ENCODE measurements at places on chromosomes 2 and 18.

DNA sequence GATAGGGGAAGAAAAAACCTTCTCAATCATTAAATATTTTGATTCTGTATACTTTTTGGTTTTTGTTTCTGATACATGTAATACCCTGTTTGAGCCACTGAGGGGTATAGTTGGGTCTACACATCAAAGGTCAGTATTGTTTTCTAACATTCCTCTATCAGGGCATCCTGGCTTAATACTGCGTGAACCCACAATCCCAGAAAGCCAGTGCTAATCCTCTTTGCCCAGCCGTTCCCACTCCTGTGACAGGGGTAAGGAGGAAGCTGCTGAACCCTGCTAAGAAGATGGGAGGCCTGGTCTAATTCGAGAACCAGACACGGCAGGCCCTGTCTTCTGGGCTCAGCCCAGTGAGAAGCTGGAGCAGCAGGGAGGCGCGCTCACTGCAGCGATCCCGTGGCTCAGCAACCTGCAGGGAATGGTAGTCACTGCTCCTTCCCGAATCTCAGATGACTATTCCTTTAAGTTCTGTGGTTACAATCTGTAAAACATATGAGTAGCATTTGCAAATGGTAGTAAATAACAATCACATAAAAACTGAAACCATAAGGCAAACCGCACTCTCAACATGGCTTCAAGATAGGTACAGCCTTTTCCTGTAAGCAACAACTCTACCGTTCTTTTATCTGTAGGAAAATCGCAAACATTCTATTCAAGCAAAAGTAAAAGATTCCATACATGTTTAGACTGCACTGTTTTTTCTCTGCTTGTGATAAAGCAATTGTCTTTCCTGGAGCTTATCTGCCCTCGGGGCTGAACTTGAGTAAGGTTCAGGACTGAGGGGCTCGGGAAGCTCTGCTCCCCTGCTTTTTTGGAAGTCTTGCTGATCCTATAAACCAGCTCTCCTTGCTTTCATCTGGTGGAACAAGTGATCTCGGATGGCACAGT lies 87.0 kb downstream of the EPB41L3 start:
- no peak for DNase-seq

- no peak for DNase-seq
Observed at GRCh38 chr2:112081262-112081661, 26.2 kb downstream of the TMEM87B start.

GRCh38 chr2:207223051-207223450 lies 57.3 kb upstream of the KLF7 start:
- no peak for DNase-seq

DNA sequence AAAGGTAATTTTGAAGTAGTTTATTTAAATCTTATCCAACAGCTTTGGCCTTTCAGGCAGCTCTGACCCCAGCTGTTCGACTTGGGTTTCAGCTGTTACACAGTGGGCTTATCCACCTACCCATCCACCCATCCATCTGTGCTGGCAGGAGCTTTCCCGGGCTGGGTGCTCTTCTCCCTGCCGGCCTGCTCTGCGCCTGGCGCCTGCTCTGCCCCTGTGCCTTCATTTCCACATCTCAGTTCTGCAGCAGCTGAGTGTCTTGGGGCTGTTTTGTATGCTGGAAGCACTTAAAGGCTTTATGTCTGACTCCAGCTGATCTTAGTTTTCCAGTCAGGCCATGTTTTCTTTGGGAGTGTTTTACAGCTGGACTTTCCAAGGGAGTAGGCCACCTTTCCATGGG lies 24.2 kb downstream of the LDLRAD4 start:
- no peak for DNase-seq

DNA sequence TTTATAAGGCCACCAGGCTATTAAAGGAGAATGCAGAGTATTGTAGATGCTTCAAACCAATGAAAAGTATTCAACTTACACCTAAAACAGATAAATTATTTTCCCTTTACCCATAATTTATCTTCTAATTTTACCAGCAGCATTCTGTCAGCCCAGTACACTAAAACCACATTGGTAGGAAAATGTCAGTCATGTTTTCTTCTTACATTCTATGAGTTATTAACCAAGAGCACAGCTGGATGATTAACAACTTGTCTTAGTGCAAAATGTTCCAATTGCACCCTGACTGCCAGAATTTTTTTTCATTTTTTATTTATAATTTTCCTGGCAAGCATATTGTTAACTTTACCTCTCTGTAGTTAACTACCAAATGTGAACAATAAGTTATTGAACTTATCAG lies 79.0 kb upstream of the WDR75 start:
- DNase-seq, result no peak

GRCh38 chr18:13500869-13501542 lies 225.4 kb downstream of the FAM210A start:
- no peak for DNase-seq

DNA sequence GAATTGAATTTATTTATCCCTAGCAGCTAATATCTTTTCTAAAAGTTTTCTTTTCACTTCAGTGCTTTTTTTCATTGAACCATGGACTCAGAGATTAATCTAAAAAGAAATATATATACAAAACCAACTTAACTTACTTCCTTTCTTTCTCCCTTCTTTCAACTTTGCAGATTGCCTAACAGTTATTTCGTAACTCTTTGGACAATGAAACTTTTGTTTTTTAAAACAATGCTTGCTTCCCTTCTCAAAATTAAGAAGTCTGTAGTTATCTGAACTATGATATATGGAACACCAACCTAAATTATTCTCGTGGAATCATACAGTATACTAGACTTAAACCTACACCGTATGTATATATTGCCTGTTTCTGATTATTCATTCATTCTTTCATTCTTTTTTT lies 62.9 kb downstream of the MIB1 start:
- no peak for DNase-seq

DNA sequence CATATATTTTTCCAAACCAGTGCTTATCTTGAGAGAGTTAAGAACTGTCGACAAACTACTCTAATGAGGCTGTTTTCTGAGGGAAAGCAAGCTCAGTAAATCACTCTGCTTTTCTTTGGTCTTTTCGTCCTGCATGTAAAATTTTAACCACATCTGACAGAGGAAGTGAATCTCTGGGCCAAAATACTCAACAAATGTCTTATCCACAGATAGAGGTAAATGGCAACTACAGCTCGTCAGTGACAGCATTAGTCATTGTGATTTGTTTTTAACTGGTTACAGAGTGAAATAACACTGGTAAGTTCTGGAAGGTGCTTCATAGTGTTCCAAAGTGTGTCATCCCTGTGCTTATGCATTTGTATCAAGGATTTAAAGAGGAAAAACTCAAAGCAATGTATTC lies 82.6 kb upstream of the SLC8A1 start:
- no peak for DNase-seq

GRCh38 chr2:165410276-165410675 lies 59.2 kb upstream of the CSRNP3 start:
- no peak for DNase-seq

DNA sequence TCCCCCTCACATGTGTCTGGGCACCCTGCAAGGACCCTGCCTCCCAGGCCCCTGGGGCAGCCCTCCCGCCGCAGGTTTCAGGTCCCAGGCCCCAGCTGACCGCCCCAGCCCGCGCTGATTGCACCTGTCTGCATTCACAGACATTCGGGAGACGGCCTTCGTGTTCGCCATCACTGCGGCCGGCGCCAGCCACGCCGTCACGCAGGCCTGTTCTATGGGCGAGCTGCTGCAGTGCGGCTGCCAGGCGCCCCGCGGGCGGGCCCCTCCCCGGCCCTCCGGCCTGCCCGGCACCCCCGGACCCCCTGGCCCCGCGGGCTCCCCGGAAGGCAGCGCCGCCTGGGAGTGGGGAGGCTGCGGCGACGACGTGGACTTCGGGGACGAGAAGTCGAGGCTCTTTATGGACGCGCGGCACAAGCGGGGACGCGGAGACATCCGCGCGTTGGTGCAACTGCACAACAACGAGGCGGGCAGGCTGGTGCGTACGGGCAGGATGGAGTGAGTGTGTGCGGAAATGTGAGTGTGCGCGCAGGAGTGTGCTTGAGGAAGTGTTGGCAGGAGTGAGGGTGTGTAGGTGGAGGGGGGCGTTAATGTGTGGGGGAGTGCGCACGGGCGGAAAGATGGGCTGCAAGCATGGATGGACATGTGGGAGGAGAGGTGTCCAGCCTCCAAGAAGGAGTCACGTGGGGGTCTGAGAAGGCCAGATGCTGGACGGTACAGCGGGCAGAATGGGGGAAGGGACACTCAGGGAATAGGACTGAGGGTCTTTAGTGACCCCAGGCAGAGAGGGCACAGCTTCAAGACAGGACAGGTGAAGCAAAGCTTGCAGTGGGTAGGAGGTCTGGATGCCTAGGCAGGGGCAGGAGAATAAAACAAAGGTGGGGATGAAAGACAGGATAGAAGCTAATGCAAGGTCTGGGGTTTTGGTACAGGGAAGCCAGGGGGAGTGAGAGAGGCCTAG lies 9.0 kb upstream of the WNT10A start:
- no peak for DNase-seq

GRCh38 chr2:55087936-55088335 lies 37.7 kb upstream of the RTN4 start:
- no peak for DNase-seq

GRCh38 chr2:234949762-234950434 lies 1.9 kb upstream of the SH3BP4 start:
- no peak for DNase-seq

- no peak for DNase-seq
Observed at GRCh38 chr2:88808652-88809051, 117.2 kb downstream of the RPIA start.

GRCh38 chr2:130918393-130918792 lies 81.7 kb downstream of the ARHGEF4 start:
- no peak for DNase-seq

DNA sequence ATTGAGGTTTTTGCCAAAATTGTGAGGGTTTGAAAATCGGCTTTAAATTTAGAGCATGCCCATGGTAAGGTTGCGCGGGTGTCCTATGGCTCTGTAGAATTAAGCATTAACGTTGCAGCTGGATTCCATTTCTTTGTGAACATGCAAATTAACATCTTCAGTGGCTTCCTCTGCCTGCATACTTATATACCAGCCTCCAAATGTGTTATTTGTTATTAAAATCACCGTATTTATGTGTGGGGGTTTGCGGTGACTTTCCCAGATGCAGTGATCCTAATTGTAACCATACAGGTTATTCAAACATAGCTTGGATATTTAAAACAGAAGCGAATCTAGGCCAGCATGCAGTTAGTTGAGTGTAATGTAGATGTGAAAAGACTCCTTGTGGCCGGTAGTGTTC lies 80.2 kb downstream of the TGOLN2 start:
- DNase-seq, result no peak

DNA sequence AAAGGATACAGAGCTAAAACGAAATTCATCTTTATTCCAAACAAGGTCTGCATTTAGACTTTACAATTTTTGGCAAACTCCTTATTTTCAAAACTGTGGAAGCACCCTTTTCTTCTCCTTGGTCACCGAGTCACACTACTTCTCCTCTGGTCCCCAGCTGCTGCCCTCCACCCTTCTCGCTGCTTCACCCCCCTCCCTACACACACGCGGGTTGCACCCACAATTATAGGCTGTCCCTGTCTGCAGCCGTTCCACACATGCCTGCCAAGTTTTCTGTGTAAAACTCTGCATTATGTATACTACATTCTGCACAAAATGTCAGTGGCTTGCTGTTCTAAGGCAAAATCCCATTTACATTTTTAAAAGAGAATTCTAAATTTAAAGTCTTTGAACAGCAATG lies 63.5 kb downstream of the PTPN2 start:
- no peak for DNase-seq

- no peak for DNase-seq
Observed at GRCh38 chr2:241975593-241976284, 106.2 kb downstream of the RTP5 start.

DNA sequence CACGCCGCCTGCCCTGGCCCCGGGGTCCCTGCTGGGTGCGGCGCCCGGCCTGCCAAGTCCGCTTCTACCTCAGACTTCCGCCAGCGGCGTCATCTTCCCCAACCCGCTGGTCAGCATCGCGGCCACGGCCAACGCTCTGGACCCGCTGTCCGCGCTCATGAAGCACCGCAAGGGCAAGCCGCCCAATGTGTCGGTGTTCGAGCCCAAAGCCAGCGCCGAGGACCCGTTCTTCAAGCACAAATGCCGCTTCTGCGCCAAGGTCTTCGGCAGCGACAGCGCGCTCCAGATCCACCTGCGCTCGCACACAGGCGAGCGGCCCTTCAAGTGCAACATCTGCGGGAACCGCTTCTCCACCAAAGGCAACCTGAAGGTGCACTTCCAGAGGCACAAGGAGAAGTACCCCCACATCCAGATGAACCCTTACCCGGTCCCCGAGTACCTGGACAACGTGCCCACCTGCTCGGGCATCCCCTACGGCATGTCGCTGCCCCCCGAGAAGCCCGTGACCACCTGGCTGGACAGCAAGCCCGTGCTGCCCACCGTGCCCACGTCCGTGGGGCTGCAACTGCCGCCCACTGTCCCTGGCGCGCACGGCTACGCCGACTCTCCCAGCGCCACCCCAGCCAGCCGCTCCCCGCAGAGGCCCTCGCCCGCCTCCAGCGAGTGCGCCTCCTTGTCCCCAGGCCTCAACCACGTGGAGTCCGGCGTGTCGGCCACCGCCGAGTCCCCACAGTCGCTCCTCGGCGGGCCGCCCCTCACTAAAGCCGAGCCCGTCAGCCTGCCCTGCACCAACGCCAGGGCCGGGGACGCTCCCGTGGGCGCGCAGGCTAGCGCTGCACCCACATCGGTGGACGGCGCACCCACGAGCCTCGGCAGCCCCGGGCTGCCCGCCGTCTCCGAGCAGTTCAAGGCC lies 13.7 kb downstream of the SALL3 start:
- DNase-seq, result no peak

DNA sequence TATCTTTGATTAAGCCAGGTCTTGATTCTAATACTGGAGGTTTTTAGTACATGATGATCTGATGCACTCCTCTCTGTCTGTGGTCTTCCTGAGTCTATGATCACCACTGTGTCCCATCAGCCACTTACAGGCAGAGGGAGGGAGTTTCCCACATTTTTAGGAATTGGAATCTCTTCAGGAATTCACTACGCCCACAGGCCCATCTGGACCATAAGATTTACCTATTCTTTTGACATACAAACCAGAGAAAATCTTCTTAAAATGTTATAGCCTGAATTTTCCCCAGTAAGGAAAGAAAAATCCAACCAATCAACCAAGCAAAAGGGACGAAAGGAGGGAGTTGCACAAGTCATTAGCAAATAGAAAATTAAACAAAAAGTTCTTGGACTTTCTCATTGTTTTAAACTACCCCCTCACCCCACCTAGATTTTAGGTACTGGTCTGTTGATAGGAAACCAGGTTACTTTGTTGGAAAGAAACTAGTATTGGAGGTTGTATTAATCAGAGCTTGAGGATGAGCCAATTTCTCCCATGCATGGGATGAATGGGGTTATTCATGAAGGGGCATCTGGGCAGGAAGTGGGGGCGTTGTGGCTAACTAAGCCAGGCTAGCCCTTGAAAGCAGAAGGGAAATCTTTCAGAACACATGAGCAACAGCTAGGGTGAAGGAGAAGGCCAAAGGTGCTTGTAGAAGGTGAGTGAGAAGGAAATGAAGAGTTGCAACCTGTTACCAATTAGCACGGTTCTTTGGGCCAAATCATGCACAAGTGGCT lies 328.2 kb upstream of the MEX3C start:
- DNase-seq, result no peak

DNA sequence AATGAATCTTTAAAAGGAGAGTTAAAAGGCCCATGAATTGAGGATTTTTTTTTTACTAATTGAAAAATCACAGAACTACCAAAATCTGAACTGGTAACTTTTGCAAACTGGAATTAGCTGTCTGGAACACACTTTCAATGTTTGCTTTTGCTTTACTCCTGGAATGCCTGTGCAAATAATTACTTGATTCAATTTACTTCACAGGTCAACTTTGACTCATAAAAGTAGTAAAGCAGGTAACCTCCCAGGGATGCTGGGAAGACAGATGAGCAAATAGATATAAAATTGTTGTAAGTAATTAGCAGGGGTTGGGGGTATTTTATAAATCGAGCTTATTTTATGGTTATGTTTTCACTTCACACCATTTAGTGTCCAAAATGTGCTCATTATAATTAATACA lies 398.3 kb upstream of the HNRNPA3 start:
- no peak for DNase-seq

Measured in activated CD8-positive, alpha-beta memory T cell treated with anti-CD3 and anti-CD28 coated beads, Interleukin-2, amount 50 U/mL, for 4 hours (primary cell).